Activated T-cell treated with anti-CD3 and anti-CD28 coated beads for 48 hours (primary cell): ENCODE measurements at places on chromosomes 16 and 17.

DNA sequence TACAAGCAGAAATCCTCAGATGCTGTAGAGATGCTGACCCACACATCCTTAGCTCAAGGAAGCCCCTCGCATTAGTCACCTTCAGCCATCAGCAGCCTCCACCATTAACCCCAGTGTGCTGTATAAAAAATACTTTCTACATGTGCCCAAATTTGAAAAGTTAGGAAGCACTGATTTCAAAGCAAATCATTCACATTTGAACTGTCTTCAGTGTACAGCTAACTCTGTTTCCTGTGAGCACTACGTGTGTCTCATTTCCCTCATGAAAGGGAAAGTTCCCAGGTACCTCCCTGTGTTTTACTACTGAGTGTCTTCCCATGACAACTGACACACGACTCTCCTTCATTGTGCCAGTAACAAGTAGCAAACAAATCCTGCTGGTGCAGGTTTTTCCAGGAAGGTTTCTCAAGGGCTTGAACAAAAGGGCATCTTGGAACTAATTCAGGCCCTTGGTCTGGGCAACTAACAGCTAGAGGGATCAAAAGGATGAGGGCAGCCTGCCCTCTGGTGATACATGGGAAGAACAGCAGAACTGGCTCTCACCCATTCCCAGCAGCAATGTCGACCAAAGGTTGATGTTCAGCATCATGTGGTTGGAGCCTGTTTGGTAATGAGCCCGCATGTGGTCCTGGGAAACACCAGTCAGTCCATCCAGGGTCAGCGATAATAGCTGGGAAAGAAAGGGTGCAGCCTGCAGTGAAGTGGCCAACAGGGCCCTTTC lies 4.0 kb downstream of the SLC35B1 start:
- no peak for DNase-seq

DNA sequence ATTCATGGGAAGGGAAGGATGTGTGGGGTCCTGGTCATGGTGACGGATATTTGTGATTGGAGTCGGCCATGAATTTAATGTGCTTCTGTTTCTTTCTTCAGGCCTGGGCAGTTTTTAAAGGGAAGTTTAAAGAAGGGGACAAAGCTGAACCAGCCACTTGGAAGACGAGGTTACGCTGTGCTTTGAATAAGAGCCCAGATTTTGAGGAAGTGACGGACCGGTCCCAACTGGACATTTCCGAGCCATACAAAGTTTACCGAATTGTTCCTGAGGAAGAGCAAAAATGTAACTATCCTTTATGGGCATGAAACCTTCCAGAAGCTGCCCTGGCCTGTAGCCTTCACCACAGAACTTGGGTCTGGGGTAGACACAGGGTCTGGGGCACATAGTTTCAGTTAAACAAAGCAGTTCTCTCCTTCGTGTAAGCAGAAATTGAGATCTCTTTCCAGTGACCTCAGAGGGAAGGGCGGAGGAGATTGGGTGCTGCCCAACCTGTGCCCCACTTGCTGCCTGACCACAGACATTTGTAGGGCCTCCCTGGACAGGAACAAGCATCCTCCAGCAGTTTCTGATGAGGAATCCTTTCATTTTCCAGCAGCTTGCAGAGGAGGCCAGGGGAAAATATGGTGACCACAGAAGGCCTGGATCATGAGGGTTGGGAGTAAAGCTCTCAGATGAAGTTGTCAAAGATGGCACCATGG lies 10.1 kb downstream of the IRF8 start:
- DNase-seq: no peak

DNA sequence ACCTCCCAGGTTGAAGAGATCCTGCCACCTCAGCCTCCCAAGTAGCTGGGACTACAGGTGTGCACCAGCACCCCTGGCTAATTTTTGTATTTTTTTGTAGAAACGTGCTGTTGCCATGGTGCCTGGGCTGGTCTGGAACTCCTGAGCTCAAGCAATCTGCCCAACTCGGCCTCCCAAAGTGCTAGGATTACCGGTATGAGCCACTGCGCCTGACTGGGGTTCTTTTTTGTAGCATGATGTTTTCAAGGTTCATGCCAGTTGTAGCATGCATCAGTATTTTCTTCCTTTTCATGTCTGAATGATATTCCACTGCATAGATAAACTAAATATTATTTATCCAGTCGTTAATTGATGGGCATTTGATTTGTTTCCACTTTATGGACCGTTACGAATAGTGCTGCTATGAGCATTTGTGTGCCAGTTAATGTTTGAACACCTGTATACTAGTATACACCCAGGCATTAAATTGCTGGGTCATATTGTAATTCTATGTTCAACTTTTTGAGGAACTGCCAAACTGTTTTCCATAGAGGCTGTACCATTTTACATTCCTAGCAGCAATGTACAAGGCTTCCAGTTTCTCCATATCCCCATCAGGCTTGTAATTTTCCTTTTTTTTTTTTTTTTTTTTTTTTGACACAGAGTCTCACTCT lies 24.8 kb upstream of the CEP20 start:
- DNase-seq: no peak

DNA sequence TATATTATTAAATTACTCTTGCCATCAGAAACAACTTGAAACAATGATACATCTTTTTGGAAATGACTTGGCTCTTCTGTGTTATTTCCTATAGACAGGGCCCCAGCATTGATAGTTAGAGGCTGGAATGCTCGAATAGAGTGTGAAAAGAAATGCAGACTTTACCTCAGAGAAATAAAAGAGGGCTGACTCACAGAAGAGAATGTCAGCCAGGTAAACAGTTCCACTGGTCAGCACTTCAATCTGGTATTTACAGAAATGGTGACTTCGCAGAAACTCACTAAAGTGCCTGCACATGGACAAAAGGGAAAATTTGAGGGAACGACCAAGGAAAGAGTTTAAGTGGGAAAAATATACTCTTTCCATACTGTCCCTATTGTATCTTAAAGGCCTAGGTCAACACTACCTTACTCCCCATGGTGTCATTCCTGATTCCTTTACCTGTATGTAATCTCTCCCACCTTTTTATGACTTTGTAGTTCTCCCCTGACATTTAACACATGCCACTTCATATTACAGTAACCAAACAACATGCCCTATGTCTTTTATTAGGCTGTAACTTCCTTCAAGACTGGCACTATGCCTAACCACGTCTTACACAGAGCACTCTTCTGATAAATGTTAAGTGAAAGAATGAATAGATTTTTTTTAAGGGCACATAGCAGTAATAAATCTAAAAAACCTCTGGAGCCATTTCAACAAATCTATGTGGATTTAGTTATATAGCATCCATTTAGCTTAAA lies 36.7 kb downstream of the AKAP10 start:
- DNase-seq: no peak

DNA sequence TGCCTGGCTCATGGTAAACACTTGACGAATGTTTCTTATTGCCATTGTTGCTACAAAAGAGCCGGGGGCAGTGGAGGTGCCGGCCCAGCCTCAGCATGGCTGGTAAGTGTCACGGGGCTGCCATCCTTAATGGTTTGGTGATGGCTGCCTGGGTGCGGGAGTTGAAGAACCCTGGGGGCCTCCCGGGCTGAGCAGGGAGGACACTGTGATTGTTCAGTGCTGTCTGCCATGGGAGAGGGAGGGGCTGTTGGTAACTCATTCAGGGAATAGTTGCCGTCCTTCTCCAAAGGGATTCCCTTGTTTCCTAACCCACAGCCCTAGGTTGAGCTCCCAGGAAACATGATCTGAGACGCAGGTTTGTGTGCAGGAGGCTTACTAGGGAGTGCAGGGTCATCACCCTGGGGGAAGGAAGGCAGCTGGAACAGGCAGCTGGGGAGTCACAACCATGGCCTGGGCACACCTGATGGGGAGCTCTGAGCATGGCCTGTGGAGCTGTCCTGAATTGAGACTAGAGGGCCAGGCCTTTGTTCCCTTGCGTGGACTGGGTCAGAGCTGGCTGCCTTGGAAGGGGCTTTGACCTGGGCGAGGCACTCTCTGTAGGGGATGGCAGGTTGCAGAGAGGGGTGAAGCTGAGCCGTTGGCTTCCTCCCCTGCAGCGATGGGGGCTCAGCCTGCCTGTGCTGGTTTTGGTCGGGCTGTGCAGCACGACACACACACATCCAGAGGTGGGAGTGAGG lies 85.7 kb downstream of the PLCG2 start:
- DNase-seq: no peak

GRCh38 chr16:19583665-19584300 lies 28.3 kb downstream of the VPS35L start:
- no peak for DNase-seq
